Ovary (tissue), 10 donors: ENCODE measurements at places on chromosomes 6 and 20. TPM values are rescaled to one million over a fixed set of nuclear protein-coding genes. Genes with fewer than 3 reads are reported as not detected.

The SIGLEC1 gene
- total RNA-seq = 1.7 TPM

The BPIFB2 gene
- total RNA-seq = not detected

DNA sequence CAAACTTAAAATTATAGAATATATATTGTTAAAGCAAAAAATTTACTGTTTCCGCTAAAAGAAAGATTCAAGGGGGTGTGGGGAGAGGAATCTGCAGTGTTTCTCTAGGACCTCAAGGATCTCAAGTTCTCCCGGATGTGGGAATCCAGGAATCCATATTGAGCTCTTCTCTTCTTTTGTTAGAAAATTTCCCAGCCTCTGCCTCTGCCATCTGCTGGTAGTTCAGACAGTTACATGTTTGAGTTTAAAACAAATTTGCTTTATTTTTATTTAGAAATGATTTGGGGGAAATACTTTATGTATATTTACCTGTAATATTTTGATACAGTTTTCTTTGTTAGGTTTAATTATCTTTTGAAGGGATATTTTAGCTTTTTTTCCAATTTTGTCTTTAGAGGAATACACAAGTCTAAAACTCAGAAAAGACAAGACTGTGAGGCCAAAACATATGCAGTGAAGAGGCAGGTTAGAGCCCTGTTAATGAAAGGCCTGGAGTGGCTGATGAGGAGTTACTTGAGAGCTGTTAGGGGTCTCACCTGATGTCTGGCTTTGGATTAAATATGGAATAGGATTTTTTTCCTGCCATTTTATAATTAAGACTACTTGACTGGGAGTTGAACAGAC, 268.8 kb downstream of the ARID1B start:
- DNase-seq = no peak

DNA sequence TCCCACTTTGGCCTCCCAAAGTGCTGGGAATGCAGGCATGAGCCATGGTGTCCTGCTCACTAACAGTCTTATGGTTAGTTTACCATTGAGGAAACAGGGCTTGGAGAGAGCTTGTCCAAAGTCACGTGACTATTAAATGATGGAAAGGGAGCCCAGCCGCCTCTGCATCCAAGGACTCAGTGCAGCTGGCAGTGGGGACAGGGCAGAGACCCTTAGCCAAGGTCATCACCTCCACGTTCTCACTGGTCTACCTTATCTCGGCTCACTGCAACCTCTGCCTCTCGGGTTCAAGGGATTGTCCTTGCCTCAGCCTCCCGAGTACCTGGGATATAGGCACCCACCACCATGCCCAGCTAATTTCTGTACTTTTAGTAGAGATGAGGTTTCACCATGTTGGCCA, 109.3 kb downstream of the SLC23A2 start:
- DNase-seq = no peak

DNA sequence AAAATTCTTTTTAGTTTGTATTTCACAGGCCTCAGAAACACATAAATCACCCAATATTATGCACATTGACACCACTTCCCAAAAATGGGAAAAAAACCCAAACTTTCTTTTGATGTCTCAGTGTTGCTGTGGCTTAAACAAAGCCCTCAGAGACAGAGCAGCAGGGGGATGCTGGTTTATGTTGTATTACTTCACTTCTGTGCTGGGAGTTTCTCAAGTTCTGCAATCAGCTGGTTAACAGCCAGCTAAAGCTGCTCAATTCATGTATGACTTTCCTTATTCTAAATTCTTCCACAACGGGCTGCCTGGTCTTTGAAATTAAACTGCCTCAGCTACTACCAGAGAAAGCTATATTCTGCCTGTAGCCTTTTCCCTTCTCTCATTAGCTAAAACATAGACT, 5.6 kb downstream of the FILIP1 start:
- no peak for DNase-seq

GRCh38 chr6:163438940-163439335, 24.4 kb downstream of the QKI start:
- DNase-seq = no peak

- no peak for DNase-seq
Observed at GRCh38 chr6:156809034-156809433, 31.9 kb downstream of the ARID1B start.

- no peak for DNase-seq
Observed at GRCh38 chr6:70289299-70289698, 13.6 kb downstream of the COL9A1 start.
